Activated T-cell treated with anti-CD3 and anti-CD28 coated beads, Interleukin-2, amount 50 U/mL, for 1 hour (primary cell): ENCODE measurements at places on chromosomes 5 and 9.

DNA sequence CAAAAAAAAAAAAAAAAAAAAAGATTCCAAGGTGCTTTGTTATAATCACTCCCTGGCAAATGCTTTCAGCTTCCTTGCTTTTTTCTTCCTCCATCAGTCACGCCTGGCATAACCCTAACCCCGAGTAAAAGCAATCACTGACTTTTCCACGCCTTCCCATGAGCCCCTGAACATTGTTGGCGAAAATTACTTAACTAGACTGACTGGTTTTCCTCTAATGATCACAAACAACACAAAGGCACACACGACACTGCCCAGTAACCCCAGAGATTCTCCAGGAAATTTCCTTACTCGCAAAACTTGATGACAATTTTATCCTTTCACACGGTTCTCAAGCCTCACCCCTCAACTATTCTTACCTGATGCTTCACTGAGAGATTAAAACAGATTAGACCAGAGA, 11.4 kb upstream of the PTGR1 start:
- no peak for DNase-seq

- DNase-seq, result no peak
Observed at GRCh38 chr5:171367424-171368370, 20.0 kb upstream of the NPM1 start.

DNA sequence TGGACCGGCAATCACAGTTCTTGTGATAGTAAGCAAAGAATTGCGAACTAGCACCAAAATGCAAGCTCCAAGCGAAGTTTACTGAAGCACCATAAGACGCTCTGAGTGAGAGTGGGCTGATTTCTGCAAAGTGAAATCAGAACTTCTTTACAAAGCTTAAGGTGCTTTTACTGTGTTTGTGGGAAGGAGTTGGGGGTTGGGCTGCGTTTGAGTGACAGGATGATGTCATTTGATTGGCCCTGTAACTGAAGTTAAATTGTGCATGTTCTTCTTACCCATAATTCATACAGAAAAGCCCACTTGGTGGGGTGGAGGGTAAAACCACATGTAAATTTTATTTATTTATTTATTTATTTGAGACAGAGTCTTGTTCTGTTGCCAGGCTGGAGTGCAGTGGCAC, 970.6 kb upstream of the CDH18 start:
- DNase-seq, result no peak

DNA sequence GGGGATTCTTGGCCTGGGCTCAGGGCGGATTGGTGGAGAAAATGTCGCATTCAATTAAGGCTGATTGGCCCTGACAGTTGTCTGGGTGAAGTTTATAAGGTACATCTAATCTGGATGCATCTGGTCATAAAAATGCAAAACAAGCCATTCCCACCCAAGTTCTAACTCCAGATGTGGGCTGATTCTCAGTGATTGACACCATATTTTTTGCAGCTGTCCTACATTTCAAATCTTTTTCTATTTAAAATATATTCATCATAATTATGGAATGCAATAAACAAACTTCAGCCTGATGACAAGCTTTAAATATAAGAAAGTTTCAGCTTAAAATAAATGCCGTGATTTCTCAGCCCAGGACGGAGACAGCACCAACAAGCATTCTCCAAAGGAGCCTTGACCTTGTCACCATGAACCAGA, 146.4 kb upstream of the SMIM23 start:
- no peak for DNase-seq

DNA sequence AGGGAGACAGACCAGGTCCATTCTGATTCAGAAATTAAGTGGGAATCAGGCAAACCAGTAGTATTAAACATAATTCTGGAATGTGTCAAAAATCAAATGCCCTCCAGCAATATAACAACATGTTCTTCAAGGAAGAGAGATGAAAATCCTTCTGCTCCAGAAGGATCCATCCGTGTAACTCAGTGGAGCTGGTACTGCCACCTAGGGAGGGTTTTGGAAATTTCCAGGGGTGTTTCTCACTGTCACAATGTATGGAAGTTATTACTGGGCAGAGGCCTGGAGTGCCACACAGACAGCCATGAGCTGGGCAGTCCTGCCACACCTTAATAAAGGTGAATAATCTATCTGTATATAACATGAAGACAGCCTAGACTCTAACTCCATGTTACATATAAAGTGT, 87.5 kb downstream of the TTLL11 start:
- DNase-seq, result no peak

GRCh38 chr9:28163619-28164018, 590.3 kb upstream of the C9orf72 start:
- no peak for DNase-seq

- DNase-seq, result no peak
Observed at GRCh38 chr5:135377751-135378680, 21.0 kb downstream of the MACROH2A1 start.

GRCh38 chr5:121783700-121784099, 68.0 kb upstream of the FTMT start:
- DNase-seq, result no peak

DNA sequence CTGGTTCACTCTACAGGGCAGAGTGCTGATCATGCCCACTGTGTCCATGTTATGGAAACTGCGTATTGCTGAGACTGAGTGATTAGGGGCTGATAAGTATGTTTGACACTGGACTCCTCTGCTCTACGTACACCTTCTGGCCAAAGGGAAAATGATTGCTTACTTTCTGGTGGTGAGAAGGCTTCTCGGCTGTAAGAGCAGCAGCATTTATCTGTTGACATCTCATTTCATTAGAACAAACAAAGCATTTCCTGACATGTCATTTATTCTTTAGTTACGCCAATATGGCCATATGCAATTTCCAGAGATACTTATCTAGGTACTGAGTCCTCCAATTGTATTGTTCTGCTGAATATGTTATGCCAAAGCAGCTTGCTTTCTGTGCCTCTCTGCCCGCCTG, 5.6 kb downstream of the FAXDC2 start:
- DNase-seq, result no peak

DNA sequence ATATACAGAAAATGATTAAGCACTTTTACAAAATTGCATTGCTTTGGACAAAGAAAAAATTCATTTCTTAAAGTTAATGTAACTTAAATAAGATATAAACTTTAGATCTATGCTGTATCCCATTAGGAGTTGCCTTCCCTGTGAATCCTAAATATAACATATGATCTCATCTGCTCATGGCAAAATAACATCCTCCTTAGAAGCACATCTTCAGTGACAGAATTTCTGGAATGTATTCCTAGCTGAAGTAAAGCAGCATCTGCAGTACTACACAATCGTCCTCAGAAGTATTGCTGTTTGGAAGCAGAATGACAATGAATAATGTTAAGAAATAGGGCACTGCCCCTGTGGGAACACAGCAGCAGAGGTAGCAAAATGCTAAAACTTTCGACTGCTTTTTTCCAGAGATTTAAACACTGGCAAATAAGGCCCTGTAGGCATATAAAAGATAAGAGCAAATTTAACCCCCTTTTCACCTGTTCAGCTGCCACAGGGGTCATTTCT, 571.0 kb downstream of the PTPRD start:
- no peak for DNase-seq

DNA sequence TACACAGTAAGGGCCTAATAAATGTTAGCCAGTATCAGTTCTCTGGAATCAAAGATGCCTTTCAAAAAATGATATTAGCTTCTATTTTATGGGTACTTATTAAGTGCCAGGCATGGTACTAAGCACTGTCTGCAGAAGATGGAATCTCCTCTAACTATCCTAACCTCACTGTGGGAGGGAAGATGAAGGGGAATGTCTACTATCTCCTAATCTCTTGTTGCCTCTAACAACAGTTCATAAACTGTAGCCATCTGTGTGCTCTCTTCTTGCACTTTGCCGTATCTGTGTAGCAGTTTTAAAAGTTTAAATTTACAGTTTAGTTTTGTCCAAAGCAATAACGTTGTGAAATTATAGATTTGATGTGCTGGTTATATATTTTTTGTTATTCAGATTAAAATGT, 99.6 kb upstream of the CCDC112 start:
- DNase-seq, result no peak

GRCh38 chr9:86807367-86807976, 139.8 kb downstream of the GAS1 start:
- no peak for DNase-seq

- no peak for DNase-seq
Observed at GRCh38 chr9:20394969-20395368, 227.3 kb downstream of the MLLT3 start.

GRCh38 chr9:111597852-111598732, 1.4 kb downstream of the PTGR1 start:
- DNase-seq, result peak; percentile 72

DNA sequence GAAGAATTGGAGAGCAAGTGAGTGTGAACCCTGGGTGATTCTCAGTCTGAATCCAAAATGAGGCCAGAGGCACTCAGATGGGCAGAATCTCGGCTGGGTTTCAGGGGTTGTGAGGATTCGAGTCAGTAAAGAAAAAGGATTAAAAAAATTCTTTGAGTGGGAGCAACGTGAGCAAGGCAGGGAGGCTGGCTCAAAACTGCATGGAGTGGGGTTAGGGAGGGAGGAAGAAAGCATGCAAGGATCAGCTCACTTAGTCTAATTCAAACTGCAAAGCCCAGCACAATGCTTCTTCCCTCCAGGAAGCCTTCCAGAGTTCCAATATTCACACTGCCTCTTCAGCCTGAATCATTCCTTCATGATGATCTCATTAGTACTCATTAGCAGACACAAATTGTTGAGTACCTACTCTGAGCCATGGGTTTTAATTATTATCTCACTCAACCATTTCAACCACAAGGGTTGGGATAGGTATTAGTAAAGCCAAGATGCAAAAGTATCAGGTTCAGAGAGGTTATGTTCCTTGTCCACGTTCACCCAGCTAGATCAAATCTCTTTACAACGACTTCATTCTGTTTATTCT, 95.8 kb downstream of the BRINP1 start:
- no peak for DNase-seq

DNA sequence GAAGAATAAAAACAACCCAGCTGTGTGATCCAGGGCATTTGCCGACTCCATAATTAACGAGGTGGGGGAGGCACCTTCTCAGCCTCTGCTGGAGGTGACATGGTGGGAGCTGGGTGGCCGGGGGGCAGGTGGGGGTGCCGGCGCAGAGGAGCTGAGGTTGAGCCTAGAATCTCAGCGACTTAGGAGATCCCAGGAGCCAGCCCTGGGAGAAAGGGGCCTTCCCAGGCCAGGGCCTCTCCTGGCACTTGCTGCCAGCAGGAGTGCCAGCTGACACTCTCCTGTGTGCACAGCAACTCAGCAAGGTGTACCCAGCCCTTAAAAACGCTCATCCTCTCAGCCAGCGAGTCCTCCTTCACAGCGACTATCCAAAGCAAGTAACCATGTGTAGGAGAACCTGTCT, 62.8 kb upstream of the FCN1 start:
- no peak for DNase-seq

DNA sequence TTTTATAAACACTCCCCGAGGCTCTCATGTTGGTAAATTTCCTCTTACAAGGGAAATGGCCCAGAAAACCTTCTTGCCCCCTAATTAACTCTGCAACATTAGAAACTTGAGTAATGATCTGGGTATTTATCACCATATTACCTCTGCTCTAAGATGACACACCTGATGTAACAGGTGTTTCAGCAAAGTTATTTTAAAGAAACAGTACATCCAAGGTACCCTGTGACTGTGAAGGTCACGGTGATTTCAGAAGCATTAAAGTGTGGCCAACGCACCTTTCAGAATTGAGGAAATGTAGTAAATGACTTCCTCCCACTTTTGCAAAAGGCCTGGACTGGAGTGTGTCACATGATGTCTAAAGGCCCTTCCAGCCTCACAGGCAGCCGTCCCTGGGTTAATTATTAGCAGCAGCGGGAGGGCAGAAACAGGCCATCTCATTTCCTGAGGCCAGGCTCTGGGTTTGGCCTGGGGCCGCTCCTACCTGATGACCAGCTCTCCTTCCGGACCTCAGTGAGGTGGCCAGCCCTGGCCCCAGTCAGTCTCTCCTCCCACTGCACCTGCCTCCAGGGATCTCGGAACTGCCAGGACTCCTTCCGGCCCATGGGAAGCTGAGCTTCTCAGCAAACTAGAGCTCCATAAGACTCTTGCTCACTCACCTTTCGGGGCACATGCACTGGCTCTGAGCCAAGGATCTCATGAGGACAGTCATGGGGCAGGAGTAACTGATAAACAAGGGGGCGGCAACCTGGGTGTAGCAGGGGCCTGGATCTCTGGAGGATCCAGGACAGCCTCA, 20.7 kb downstream of the PTPN3 start:
- no peak for DNase-seq

DNA sequence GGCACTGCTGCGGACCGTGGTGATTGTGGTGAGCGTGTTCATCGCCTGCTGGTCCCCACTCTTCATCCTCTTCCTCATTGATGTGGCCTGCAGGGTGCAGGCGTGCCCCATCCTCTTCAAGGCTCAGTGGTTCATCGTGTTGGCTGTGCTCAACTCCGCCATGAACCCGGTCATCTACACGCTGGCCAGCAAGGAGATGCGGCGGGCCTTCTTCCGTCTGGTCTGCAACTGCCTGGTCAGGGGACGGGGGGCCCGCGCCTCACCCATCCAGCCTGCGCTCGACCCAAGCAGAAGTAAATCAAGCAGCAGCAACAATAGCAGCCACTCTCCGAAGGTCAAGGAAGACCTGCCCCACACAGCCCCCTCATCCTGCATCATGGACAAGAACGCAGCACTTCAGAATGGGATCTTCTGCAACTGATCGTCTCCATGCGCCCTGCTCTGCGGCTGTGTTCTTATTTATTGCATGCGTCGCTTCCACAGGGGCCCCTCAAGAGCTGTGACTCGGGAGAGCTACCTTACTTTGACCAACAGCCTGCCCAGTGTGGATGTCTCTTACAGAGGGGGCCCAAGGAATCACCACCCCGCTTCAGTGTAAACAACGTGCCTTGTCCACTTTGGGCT, 10.8 kb downstream of the S1PR3 start:
- no peak for DNase-seq

GRCh38 chr5:161790926-161791325, 57.0 kb upstream of the GABRA1 start:
- no peak for DNase-seq

- no peak for DNase-seq
Observed at GRCh38 chr5:135089912-135090311, 55.9 kb upstream of the PITX1 start.

GRCh38 chr9:120571443-120572257, 8.3 kb downstream of the CDK5RAP2 start:
- DNase-seq, result no peak

- DNase-seq, result no peak
Observed at GRCh38 chr5:79924936-79925893, 65.8 kb downstream of the MTX3 start.

DNA sequence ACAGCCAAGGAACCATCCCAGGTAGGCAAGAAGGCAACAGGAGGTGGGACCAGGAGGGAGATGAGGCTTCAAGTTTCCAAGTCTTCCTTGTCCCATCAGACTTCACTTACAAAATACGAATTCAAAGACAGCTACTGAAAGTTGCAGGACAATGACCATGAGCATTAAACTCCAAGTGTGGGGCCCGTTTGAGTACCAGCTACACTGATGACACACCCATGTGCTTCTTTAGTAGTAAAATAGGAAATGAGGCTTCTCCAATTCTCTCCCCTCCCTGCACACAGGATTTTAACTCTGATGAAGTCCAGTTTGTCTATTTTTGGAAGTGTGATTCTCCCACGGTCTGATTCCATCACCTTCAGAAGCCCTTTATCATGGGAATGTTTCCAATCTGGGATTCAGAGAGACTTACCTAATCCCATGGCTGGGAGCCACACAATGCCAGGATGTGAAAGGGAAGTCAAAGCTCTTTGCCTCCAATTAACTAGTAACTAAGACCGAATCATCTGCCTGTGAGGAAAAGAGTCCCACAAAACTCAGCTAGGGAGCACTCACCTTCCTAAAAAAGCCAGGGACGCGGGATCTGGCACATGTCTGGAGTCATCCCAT, 222.8 kb upstream of the MSX2 start:
- no peak for DNase-seq

- no peak for DNase-seq
Observed at GRCh38 chr9:105958587-105958986, 264.2 kb downstream of the TMEM38B start.
